ENCODE measurements at places on chromosomes 13 and 19.

DNA sequence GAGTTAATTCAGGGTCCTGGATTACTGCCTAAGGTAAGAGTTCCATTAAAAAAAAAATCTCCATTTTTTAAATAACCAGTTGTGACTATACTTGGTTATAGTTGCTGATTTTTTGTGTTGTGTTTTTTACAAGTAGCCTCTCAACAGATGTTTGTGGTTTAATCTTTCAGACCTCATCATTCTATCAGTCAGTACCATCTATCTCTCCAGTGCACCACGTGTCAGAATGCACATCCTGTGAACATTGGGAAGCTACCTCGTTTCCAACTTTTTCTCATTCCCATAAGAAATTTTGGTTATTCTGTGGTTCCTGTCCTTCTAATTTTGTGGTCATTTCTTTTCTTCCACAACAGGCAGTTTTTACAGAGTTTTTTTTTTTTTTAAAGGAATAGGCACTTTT lies 39.2 kb downstream of the WDFY2 start:
- no peak for DNase-seq

GRCh38 chr19:10430505-10431253 lies 10.3 kb downstream of the PDE4A start:
- DNase-seq, result peak; percentile 90

DNA sequence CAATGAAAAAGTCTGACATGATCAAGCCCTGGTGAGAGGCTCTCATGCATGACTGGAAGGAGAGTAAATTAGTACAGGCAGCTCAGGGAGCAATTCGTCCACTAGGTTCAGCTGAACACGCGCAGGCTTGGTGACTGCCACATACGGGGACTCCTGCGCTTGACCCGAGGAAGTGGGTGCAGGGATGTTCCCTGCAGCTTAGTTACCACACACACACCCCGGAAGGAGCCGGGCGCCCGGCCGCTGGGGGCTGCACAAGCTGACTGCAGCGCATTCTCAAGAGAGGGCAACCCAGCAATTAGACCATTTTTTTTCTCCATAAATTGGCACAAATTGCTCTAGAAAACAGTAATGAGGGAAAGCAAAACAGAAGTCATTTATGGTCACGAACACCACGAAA lies 23.0 kb upstream of the MIER2 start:
- DNase-seq, result no peak

- no peak for DNase-seq
These were observed 54.0 kb upstream of the IRS2 start for GRCh38 chr13:109840201-109840892.

GRCh38 chr13:96388598-96388997 lies 298.7 kb downstream of the HS6ST3 start:
- no peak for DNase-seq

DNA sequence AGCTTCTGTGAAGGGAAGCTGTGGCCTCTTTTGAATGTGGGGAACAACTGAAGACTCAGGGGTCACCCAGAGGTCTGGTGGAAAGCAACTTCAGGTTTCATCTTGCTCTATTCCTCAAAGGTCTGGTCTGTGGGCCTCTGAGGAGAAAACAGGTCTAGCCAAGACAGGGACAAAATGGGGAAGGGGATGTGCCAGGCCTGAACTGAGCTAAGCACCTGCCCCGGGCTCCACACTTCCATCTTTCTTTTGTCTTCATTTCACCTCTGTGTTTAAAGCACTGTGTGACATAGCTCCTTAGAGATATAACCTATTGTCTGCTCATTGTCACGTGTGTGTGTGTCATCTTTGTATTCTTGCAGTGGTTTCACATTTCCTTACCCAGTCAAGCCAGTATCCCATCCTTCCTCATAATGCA lies 19.9 kb upstream of the GDF15 start:
- DNase-seq, result no peak

DNA sequence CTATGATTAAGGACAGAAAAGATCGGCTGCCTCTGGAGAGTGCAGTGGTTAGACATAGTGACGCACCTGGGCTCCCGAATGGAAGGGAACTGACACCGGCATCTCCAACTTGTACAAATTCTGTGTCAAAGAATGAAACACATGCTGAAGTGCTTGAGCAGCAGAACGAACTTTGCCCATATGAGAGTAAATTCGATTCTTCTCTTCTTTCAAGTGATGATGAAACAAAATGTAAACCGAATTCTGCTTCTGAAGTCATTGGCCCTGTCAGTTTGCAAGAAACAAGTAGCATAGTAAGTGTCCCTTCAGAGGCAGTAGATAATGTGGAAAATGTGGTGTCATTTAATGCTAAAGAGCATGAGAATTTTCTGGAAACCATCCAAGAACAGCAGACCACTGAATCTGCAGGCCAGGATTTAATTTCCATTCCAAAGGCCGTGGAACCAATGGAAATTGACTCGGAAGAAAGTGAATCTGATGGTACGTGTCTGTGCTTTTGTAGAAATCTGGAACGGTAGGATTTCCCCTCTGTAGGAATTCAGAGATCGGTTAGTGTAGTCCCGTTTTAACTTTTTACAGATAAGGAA lies 16.9 kb downstream of the ERCC5 start:
- DNase-seq, result no peak

- peak; percentile 89 for DNase-seq
These were observed 6.0 kb upstream of the PRR19 start for GRCh38 chr19:42295831-42296525.

GRCh38 chr13:84821261-84821660 lies 939.0 kb upstream of the SLITRK1 start:
- DNase-seq, result no peak

DNA sequence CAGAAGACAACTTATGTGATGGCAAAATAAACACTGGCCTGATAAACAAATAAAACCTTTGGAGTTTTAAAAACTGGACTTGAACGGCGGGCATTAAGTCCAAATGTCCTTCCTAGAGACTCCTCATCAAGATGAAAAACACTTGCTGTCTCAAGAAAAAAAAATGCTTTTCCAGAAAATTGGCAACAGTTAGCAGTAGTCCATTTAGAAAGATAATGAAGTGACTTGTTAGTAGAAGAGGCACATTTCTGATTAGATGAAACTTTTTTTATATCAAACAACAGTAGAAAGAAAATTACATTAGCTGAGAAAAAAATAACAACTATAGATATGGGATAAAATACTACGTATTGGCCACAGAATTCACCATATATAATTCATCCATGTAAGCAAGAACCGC lies 1750.7 kb upstream of the PCDH20 start:
- no peak for DNase-seq

GRCh38 chr19:1088416-1089010 lies 6.7 kb downstream of the POLR2E start:
- DNase-seq, result no peak

GRCh38 chr19:49331616-49332055 lies 3.6 kb upstream of the CD37 start:
- DNase-seq, result peak; percentile 80

DNA sequence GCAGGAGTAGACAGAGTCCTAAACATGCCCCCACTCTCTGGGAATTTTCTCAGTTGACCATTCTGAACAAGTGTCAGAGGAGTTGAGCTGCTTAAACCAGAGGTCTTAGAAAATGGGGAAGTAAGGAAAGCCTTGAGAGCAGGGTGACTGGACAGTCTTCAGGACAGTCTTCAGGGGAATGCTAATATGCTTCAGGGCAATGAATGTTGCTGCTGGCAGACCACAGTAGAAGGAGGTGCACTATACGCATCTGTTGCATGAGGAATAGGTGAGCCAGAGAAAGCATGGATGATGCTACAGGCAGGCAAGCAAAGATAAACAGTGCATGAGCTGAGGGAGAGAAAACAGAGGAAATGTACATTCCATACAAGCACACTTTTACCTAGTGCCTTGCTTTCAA lies 196.6 kb upstream of the GPR12 start:
- no peak for DNase-seq

DNA sequence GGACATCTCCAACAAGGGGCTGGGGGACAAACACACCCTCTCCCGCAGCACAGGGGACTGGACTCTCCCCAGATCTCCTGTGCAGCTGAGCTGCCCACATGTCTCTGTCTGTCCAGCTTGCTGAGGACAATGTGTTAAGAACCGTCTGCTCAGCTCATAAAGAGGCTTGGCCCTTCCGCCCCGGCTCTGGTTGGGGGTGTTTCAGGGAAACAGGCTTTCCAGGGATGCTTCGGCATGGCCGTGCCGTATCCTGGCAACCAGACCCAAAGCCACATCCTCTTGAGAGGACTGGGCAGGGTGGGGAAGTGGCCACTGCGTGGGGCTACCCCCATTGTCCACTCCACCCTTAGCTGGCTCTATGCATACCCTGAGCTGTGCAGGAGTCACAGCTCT lies 41.1 kb upstream of the CHST8 start:
- no peak for DNase-seq

DNA sequence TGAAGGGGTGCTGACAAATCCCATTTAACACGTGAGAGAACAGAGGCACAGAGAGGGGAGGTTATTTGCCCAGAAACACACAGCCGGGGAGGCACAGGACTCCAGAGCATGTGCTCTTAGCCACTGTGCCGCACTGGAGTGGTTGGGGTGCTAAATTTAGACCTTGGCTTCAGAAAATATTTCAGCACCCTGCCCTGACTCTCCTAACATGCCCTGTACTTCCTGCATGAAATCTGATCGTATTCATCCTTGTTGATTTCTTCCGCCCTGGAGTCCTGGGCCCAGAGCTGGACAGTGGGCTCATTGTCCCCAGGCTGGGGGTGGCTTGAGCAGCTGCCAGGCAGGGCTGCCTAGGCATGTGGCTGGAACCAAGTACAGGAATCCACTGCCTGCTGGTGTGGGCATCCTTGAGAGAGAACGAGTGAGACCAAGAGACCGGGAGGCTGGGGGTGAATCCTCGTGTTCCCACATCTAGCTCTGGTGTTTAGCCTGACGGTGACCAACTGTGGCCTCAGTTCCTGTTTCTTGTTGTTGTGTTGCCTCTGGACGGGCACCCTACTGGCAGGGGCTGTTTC lies 5.3 kb downstream of the SLC27A1 start:
- DNase-seq, result no peak

DNA sequence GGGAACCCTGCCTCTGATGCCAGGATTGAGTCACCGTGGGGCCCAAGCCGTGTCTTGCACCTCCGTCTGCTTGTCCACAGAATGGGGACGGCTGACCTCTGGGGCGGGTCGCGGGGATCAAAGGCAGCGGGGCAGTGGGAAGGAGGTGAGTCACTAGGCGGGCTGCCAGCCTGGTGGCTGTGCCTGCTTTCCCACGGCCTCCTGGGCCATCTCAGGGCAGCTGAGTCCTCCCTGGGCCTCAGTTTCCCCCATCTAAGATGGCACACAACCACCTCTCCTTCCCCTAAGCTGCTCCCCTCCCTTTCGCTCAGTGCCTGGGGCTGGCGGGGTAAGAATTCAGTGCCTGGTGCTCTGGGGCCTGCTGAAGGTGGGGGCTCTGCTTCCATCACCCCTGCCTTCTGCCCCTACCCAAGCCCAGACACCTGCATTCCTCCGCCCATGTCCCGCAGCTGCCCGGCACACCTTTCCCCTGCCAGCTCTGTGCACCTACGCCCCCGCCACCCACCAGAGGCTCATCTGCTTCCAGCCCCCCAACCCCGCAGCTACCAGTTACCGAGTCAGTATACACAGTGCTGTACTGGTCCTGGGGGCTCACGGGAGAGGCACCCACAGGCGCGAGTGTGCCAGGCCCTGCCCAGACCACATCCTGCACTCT lies 3.5 kb downstream of the MKNK2 start:
- DNase-seq, result no peak

DNA sequence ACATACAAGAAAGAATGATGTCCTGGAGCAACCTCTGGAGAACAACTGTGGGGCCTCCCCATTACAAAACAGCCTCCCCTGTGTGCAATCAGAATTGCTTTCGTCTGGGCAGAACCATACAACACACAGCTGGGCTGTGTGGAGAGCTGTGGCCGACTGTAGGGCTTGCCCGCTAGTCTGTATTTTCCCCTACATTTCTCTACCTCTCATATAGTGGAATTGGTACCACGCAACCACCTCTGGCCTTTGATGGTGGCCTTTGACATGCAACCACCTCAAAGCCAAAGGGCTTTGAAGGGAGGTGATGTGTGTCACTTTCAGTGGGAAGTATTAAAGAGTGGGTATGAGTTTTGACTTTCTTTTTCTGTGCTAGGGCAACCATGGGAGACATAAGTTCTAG lies 34.0 kb downstream of the GARRE1 start:
- DNase-seq, result no peak

DNA sequence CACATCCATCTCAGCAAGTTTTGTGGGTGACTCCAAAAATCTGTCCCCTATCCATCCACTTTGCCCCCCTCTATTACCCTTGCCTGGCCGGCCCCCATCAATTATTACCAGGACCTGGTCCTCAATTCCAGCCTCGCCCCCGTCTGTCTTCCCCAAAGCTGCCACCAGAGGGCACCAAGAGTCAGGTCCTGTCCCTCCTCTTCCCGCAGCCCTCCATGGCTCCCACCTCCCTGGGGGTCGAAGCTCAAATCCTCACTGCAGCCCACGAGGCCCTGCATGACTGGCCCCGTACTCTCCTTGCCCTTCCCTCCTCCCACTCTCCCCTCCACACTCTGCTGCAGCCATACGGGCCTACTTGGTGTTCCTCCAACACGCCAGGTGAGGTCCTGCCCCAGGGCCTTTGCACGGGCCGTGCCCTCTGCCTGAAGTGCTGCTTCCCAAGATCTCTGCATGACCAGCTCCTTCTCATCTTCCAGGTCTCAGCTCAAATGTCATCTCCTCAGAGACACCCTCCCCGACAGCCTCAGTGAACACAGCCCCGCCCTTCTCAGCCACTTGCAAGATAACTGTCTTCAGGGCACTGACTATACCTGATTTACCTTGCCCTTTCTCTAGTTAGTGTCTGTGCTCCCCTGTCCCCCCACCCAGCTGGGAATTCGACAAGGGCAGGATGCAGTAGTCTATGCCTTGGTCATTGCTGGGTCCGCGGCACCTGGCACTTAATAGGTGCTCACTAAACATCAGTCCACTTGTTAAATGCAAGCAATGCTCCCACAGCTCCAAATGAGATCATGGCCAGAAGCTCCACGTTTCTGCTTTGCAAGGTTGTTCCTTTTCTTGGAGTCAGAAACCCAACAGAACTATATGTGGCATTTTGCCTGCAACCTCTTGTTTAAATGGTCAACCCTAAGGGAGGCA lies 16.8 kb upstream of the SEMA6B start:
- peak; percentile 83 for DNase-seq

DNA sequence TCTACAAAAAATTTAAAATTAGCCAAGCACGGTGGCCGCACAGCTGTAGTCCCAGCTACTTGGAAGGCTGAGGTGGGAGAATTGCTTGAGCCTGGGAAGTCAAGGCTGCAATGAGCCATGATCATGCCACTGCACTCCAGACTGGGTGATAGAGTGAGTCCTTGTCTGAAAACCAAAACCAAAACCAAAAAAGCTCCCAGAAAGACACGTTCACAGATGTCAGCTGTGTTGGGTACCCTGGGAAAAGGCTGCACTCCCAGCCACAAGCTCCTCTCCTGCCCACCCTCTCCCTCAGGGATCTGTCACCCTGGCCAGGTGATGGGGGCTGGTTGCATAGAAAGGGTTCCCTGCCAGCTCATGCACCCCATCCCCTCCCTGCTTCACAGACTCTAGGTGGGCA lies 53.3 kb downstream of the RNF6 start:
- no peak for DNase-seq
